ENCODE measurements at places on chromosomes 2 and 18.

- no peak for DNase-seq
These were observed 31.3 kb downstream of the PPM1B start for GRCh38 chr2:44200011-44200410.

- no peak for DNase-seq
These were observed 125.3 kb upstream of the APCDD1 start for GRCh38 chr18:10329101-10329500.

- DNase-seq: no peak
These were observed 179.5 kb downstream of the CELF4 start for GRCh38 chr18:37385846-37386778.

GRCh38 chr2:38507712-38508111, 95.0 kb downstream of the HNRNPLL start:
- DNase-seq: no peak

GRCh38 chr2:66717973-66718372, 283.0 kb downstream of the MEIS1 start:
- DNase-seq: no peak

DNA sequence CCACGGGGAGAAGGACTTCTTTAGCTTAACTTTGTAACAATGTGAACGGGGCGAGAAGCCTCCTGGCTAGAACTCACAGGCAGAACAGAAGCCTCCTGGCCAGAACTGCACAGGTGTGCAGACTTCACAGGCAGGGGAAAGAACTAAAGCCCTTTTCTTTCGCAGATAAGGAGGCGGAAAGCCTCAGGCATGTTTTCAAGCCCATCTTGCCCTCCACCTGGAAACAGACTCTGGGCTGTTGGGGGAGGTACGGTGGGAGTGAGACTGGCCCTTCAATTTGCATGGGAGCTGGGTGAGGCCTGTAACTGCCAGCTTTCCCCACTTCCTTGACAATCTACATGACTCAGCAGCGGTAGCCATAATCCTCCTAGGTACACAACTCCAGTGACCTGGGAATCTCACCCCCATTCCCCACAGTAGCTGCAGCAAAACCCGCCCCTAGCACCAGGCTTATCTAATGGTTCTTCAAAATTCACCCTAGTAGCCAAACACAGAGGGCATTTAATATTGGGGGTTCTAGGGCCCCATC, 22.9 kb upstream of the ABCA12 start:
- DNase-seq: no peak

DNA sequence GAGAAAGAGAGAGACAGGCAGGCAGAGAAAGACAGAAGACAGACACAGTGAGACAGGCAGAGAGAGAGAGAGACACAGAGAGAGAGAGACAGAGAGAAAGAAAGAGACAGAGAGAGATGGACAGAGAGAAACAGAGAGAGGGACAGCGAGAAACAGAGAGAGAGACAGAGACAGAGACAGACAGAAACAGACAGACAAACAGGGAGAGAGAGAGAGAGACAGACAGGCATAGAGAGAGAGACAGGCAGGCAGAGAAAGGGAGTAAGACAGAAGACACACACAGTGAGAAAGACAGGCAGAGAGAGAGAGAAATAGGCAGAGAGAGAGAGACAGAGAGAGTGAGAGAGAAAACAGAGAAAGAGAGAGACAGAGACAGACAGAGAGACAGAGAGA, 105.3 kb upstream of the ANKRD30BL start:
- DNase-seq: no peak

DNA sequence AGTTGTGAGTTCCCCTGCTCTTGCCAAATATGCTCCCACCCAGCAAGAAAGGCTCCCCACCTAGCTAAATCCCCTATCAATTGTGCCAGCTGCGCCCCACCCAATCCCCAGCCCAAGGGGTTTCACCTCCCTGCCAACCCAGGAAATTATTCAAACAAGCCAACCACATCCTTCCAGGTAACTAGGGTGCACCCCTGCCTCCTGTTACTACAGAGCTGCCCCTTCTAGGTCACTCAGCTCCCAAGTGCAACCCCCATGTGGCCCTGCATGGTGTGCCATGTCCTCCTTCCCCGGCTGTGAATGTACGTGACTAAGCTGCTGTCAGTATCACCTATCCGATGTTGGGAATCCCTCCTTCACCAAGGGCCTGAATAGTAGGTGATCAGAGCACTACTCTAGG, 91.2 kb upstream of the LDAH start:
- DNase-seq: no peak

DNA sequence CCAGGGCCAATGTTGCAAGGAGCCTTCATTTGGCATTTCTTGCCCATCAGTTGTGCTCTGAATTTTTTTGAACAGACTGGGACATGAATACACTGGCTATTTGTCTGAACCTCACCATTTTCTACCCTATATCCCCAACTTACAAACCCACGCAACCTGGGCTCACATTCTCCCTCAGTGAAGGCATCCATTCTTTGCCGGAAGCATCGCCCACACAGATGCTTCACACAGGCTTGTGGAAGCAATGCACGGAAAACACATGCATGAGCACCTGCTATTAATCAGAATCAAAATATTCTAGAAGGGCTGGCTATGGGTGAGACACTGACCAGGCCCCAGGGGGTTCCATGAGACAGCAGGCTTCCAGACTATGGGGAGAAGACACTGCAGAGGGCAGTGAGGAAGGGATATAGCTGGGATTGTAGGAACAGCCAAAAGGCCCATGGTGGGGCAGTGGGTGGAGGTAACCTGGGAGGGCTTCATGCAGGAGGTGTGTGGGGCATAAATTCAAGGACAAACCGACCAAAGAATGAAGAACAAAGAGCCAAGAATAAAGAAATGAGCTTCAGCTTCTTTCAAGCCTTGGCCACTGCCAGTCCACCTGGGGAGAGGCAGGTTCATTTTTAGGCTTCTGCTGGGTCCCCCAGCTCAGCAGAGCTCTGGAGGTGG, 261.5 kb downstream of the CELF4 start:
- DNase-seq: no peak

GRCh38 chr2:105641389-105641811, 103.3 kb upstream of the NCK2 start:
- DNase-seq: no peak

GRCh38 chr18:50447952-50448351, 73.1 kb downstream of the SKA1 start:
- DNase-seq: no peak

DNA sequence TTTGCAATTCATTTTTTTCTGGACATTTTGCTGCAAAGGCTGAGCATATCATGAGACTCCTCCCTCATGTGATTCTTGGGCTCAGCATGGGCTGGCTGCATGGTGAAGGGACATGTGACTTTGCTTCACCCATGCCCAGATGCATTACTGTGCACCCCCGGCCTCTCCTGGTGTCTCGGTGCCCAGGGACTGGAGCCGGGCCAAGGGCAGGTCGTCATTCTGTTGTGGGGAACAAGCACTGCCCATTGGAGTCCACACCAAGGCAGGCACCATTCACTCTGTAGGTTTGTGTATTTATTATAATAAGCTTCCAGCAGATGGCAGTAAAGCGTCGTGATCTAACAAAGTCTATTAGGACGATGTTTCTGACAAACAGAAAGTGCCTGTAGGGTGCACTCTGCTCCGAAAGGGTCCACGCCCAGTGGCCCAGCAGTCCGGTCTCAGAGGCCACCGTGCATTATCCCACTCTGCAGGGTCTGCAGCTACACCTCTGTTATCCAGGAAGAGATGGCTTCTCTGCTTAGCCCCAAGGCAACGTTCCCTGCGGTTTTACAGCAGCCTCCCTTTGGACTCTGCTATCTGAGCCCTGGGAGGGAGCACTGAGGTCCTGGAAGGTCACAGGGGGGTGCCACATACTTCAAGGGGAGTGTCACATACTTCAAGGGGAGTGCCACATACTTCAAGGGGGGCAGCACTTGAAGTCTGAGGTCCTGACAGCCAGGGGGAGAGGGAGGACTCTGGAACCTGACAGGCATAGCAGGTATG, 219.6 kb downstream of the TSN start:
- peak; percentile 39 for DNase-seq

GRCh38 chr2:30287857-30288513, 56.7 kb downstream of the LBH start:
- no peak for DNase-seq

- DNase-seq: no peak
These were observed 286.5 kb downstream of the MTX2 start for GRCh38 chr2:176555781-176556180.

DNA sequence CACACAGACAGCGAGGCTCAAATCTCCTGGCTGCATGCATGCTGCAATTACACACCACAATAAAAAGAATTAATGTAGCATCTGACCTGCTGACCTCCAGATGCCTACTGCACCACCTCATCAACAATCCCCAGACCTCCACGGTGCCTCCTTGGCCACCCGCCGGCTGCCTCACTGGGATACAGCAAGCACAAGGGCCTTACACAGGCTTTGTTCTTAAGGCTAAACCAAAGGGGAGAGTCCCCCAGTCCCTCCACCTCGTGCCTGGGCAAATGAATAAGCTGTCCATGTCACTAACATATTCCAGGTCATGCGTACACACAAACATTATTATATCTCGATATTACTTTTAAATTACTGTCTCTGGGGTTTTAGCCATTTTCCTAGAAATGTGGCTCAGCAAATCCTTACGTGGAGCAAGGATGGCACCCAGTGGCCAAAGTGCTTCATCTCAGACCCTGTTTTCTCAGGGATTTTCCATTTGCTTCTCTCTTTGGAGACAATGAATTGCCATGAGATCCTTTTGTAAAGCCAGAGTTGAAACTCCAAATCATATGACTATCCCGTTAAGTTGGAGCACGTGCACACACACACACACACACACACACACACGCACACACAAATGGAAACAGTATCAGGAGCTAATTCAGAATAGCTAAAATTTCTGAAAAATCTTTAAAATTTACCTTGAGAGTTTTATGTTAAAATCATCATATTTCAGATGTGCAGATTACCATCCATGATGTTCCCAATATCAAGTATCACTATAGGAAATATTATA, 313.8 kb downstream of the PDE11A start:
- no peak for DNase-seq

GRCh38 chr2:136363470-136363869, 245.5 kb upstream of the CXCR4 start:
- no peak for DNase-seq

DNA sequence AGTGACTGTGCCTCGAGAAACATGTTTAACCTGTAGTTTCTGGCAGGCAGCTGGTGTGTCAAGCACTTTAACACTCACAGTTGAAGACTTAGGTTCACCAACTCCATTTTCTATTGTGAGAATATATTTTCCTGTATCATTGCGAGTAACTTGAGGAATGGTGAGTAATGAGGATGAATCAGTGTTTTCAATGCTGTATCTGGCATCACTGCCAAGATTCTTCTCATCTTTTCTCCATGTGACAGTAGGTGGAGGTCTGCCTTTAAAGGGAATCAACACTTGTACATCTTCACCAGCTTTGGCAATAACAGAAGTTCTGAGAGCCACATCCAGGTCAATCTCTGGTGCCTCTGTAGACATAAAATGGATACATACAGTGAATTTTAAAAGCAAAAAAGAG, 72.8 kb downstream of the PLEKHA3 start:
- no peak for DNase-seq

DNA sequence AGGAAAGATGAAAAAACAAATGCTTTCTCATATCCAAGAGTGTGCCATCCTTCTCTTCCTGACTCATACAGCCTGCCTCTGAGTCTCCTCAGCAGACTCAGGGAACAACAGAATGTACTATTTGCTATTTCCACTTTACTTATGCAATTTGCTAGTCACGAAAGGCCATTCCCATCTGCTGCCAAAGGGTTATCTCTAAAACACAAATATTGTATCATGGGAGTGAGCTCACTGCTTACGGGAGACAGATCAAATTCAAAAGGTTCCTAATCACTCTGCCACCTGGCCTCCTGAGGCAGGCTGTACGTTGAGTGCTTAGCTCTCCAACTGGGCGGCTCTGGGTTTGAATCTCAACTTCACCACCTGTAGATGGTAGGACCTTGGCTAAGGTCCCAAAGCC, 92.0 kb downstream of the GAREM1 start:
- no peak for DNase-seq

DNA sequence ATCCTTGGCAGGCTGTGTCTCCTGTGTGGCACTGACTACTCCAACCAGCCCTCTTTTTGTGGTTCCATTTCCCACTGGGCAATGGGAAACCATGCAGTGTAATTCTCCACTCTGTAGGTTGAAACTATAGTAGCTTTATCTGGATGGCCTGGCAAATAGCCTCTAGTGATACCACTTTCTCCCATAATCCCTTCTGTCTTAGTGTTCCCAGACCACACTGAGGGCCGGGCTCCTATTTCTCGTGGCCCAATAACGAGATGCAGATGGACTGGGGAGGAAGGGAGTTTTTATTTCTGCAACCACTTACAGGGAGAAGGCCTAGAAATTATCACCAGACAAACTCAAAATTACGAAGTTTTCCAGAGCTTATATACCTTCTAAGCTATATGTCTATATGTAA, 24.7 kb downstream of the SKA1 start:
- no peak for DNase-seq

DNA sequence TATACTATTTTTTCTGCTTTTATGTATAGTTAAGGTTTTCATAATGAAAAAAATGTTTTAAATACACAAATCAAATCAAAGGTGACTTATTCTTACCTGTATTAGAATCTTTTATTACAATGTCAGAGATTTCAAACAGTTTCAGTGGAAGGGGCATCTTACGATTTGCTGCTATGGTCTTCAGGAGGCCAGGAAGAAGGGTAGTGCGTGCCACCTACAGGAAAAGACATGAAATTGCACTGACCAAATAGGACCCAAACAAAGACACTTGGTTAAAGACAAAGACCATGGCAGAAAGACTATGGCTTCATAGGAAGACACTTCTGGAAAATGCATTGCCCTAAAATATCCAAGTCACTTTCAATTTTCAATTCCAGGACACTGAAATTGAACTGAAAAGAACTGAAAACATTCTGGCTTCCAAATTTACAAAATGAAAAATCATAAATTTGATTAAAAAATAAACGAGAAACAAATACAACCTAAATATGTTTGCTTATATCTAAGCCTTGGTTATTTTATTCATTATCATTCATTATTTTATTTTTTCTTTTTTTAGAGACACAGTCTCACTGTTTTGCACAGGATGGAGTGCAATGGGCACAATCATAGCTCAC, 42.1 kb downstream of the FARSB start:
- no peak for DNase-seq

All from activated CD4-positive, alpha-beta T cell treated with anti-CD3 and anti-CD28 coated beads for 48 hours (primary cell).